ENCODE measurements at places on chromosomes 2 and 18.

GRCh38 chr2:146229508-146230155 is 1615.2 kb upstream of the ACVR2A start:
- no peak for DNase-seq

DNA sequence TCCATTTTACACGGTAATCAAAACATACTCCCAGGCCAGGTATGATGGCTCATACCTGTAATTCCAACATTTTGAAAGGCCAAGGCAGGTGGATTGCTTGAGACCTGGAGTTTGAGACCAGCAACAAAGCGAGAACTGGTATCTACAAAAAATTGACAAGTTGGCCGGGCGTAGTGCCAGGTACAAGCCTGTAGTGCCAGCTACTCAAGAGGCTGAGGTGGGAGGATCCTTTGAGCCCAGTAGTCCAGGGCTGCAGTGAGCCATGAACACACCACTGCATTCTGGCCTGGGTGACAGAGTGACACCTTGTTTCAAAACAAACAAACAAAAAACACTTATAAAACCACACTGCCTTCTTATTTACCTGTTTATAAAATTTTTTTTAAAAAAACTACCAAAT is 80.8 kb downstream of the GAREM1 start:
- no peak for DNase-seq

GRCh38 chr18:78159397-78159796 is 820.2 kb upstream of the SALL3 start:
- DNase-seq, result no peak

GRCh38 chr2:85886590-85886989 is 2.2 kb downstream of the ST3GAL5 start:
- DNase-seq, result peak; percentile 23

GRCh38 chr18:27661320-27662018 is 476.4 kb upstream of the CHST9 start:
- no peak for DNase-seq

DNA sequence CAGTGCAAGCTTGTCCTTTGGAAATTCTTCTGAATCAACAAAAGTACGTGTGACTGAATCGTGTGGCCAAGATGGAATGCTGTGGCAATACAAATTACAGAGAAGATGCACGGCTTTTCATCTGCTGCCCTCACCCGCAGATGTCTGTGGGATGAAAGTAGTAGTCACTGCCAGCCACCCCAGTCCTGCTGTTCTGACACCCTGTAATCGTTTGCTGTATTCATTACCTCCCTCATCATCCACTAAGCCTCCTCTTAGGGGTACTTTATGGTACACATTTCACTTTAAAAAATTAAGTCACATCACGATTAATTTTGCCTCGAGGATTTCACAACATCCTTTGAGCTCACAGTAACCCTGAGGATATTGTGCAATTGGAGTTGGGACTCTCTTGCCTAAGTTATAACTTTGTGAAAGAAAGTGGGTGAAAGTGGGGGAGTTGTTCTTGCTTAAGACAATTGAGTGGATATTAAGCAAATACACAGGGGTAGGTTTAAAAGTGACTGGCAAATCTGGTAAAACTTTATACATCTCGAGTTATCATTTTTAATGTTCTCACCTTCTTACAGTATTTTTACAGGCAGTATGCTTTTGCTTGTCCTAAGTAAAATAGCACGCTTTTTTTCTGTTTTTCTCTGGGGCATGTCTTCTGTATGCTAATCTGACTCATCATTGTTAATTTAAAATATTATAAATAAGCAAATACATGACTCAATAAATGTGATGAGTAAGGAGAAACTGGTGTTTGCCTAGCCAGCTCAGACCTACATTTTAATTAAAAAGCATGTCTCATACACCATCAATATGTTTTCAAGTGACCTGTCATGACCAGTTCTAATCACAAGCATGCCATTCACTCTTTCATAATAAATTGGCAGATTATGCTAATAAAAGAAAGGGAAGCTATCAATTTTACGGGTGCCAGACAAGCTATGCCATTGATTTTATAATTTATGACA is 680.9 kb downstream of the IRS1 start:
- DNase-seq, result no peak

DNA sequence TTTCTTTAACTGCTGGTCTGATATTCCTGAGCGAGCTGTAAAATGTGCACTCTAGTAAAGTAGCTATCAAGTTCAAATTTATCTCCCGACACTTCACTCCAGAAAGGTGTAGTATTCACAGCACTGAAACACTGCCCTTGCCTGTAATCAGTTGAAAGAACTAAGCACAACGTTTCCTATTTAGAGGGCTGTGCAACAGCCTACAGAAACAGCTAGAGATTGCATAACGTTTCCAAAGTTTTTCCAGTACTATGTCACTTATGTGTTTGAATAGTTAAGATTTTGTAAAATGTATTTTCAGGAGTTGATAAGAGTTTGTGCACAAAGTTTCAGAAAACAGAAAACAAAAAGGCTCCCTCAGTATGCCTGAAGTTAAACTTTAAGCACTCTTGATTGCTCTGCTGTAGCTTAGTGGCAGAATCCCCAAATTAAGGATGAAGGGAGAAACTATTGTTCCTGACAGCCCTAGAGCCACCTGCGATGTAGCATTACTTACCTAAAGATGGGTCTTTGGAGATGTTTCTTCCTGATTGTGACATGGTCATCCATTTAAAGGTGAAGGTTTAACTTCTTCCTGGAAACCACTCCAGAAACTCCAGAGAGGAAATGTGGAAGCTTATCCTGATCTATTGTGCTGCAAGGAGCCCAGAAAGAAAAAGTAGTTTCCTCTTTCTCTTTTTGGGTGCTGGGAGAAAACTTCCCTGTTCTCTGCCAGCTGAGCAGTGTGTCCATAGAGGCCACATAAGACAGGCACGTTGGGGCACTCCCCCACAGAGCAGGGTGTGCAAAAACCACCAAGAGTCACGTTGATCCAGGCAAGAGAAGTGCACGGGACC is 536 bp downstream of the PDE1A start:
- DNase-seq, result no peak

GRCh38 chr2:56754066-56754615 is 570.4 kb downstream of the CCDC85A start:
- no peak for DNase-seq

DNA sequence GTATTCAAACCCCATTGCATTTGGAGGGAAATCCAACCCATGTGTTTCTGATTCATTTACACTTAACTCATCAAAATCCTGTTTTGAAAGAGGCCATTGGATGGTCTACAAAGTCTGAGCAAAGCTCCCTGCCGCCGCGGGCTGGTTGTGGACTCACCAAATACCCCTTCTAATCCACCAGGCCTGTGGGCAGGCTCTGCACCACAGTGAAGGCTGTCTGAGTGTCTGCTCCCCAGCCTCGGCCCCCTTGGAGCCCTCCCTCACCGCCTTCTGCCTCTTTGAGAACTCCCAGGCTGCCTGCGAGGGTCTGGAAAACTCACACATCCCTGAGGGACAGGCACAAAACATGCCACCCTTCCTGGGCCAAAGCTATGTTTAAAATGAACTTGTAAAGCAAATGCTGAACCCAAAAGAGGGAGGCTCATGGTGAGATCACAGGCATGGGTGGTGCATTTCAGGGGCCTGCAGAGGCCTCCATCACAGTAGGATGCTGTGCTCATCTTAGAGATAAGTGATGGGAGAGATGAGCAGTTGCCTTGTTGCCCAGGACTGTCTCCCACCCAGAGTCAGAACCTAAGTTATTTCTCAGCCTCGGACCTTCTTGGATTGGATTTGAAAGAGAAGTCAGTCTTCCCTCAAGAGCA is 225.0 kb downstream of the CYP26B1 start:
- peak; percentile 7 for DNase-seq

DNA sequence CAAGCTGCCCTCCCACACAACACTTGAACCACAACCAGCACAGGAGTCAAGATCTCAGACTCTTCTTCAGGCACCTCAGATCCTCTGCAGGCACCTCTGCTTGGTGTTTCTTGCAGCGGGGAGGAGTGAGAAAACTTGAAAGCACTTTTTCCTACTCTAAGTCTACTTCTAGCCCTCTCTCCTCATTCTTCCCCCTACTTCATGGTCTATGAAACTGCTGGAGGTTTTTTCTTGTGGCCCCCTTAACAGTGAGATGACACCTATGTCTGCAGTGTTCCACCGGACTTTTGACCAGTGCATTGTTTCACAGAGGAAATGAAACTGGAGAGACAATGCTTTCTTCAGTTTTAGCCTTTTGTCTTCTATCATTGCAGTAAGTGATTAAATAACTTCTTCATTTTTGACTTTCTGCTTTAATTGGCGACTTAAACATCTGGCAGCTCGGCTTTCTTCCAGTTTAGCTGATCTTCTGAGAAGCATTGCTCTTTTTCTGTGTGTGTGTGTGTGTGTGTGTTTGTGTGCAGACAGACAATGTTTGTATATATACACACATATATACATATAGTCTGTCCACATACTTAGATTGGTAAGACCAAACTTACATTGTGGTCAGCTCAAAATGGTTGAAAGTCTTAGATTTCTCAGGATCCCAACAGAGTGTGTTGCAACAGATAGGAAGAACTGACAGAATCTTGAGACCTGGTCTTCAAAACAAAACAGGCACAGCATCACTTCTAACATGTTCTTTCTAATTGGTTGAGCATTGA is 1474.0 kb upstream of the TMEFF2 start:
- no peak for DNase-seq

GRCh38 chr2:130823886-130824491 is 12.7 kb upstream of the ARHGEF4 start:
- DNase-seq, result no peak

- DNase-seq, result no peak
Observed at GRCh38 chr18:10822456-10822855, 296.6 kb downstream of the NAPG start.

- no peak for DNase-seq
Observed at GRCh38 chr2:68110102-68110501, 47.3 kb upstream of the C1D start.

DNA sequence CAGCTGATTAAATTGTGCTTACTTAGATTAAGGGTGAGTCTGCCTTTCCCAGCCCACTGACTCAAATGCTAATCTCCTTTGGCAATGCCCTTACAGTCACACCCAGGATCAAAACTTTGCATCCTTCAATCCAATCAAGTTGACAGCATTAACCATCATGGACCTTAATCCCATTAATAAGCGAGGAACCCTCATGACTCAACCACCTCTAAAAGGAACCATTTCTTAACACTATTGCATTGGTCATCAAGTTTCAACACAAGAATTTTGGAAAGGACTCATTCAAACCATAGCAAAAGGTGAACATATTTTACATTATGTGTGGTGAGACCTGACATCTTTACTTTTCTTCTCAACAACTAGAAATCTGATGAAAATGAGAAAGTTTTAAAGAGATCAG is 187.0 kb downstream of the OSR1 start:
- DNase-seq, result no peak

- DNase-seq, result no peak
Observed at GRCh38 chr2:238912916-238913875, 65.3 kb downstream of the TWIST2 start.

DNA sequence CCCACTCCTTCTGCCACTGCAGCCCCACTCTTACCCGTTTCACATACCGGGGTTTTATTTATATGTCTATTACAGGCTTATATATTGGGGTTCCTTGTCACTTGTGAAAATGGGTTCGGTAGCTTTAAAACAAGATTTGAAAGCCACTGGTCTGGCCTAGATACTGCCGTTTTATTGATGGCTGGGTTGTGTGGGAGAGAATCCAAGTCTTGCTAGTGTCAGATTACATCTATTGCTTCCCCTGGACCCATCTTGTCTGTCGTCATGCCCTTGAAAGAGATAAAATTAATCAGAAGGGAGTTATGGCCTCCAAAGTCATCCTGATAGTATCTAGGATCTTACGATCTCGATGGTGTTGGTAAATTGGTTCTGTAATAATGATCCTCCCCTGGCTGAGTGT is 79.4 kb downstream of the EIPR1 start:
- DNase-seq, result no peak

GRCh38 chr18:23825978-23826405 is 136.7 kb downstream of the LAMA3 start:
- no peak for DNase-seq

- no peak for DNase-seq
Observed at GRCh38 chr2:234300391-234300925, 196.4 kb downstream of the ARL4C start.

- no peak for DNase-seq
Observed at GRCh38 chr2:132936791-132937190, 266.8 kb upstream of the LYPD1 start.

- DNase-seq, result no peak
Observed at GRCh38 chr18:63606526-63606925, 19.4 kb downstream of the SERPINB13 start.

- no peak for DNase-seq
Observed at GRCh38 chr2:6052649-6053048, 360.5 kb downstream of the SOX11 start.

- DNase-seq, result no peak
Observed at GRCh38 chr2:172858473-172858745, 122.8 kb downstream of the RAPGEF4 start.

DNA sequence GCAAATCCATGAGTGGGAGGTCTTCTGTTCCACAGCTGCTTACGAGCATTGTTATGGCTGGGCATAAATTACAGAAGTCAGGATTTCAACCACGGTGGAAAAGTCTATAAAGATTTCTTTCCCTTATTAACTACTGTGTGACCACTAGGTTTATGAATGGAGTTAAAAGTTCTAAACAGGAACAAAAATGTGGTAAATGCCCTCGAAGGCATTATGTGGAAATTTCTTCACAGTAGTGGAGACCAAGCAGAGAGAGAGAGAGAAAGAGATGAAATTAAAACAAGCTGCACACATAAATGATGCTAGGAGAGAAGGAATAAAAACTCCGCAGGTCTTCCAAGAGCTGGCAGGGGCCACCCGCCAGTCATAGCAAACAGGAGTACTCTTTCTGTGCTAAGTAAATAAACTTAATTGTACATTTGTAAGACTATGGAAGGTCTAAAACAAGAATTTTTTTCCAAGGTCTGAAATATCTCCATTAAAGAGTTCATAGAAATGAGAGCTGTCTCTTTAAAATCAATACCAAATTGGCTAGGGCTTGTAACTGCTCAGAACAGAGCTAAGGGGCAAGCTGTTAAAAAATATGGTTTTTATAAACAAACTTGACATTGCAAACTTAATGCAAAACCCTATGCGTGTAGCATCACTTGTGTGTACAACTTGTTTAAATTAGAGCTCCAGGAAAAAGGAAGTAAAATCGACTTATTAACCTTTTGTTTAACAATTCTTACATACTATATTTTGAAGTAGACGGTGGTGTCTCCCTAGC is 438.2 kb downstream of the MEIS1 start:
- no peak for DNase-seq

GRCh38 chr2:20561637-20562454 is 89.1 kb downstream of the HS1BP3 start:
- no peak for DNase-seq

- no peak for DNase-seq
Observed at GRCh38 chr2:202642567-202642966, 7.8 kb downstream of the FAM117B start.

GRCh38 chr2:47403609-47404193 is 745 bp downstream of the MSH2 start:
- no peak for DNase-seq

GRCh38 chr2:120887320-120887697 is 151.6 kb downstream of the GLI2 start:
- DNase-seq, result no peak

DNA sequence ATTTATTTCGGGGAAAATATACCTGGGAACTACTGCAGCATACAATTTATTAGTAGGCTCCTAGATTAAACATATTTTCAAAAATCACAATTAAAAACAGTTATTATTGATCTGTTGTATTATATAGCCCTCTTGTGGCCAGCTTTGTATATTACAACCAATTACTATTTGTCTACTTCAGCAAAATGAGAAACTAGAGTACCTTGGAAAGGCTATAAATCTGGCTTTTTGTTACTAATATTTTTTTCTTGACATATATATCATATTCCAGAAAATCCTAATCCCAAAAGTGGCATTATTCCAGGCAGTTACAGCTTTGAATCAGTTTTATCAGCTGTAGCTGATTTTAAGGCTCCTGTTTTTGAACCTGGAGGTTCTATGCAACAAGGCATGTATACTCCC is 101.2 kb downstream of the UBR3 start:
- no peak for DNase-seq

Data from naive thymus-derived CD8-positive, alpha-beta T cell (primary cell).